ENCODE measurements at places on chromosomes 6 and 20. TPM values are rescaled to one million over a fixed set of nuclear protein-coding genes. Genes with fewer than 3 reads are reported as not detected.

- DNase-seq = no peak
These were observed 19.3 kb upstream of the SRC start for GRCh38 chr20:37326666-37327065.

DNA sequence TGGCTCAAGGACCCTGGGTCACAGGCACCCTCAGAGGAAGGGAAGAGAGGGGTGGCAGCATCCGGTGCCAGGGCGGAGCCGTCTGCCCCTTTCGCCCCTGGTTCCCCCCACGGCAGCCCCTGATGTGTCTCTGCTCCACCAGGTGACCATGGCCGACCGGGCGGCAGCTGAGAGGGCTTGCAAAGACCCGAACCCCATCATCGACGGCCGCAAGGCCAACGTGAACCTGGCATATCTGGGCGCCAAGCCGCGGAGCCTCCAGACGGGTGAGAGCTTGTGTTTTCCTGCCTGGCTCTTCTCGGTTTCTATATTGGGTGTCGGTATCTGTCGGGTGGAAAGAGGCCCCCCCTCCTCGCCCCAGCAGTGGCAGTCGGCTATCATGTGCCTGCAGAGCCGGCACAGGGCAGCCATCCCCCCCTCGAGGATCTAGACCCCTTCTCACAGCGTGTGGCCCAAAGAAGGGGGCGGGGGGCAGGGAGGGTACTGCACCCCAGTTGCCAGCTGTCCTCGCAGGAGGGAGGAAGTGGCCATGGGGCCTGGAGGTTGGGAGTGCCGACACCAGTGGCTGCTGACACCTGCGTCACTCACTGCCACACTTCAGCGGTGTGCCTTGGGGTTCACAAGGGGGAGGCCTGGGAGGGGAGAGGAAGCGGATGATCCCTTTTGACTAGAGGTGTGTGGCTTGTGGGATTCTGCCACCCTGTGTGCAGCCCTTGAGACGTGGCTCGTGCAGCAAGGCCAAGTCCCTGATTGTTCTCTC, 1.5 kb downstream of the RBM38 start:
- DNase-seq = peak; percentile 83

DNA sequence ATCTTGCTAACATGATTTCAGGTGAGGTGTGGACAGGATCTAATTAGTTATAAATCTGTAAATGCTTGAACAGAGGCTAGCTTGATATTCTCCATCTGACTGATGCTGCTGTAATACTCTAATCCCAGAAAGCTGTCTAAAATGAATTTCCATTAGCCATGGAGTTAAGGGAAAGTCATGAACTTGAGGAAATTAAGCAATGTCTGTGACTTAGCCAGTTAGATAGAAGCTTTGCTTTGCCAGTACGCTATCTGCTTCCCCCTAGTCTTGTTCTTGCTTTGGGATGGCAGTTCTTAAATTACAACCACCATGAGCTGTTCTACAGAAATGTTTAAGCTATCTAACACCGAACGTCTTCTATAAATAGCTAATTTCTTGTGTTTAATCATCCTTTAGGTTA, 195.7 kb downstream of the PRL start:
- DNase-seq = no peak

GRCh38 chr6:137923866-137924653, 57.0 kb downstream of the TNFAIP3 start:
- no peak for DNase-seq

DNA sequence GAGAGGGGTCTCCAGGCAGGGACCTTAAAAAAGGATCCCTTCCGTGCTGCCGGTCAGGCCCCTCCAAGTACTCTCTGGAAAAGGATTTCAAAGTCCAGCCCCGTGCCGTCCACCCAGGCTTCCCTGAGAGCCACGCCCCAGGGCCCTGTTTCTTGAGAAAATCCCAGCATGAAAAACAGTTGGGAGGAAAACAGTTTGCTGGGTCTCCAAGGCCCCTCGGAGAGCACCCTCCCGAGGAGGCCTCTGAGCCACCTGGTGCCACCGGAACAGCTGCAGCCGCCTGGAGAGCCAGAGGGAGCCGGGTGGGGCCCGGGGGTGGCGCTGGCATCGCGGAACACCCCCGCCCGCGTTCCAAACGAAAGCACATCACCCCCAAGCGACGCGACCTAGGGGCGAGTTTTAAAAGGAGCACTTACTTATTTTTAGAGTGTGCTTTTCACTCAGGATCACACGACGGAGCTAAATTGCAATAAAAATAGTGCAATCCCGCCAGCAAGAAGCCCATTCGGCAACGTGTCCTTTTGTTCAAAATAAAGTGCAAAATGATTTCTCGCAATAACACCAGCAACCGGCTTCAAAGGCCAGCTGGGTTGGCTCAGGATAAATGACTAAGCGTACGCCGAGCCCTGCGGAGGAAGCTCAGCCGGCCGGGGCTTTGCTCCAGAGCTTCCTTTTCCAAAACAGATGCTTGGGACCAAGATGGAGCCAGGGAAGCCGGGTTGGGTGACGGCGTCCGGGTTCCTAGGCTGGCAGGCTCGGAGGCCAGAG, 64.2 kb downstream of the YTHDF1 start:
- DNase-seq = peak; percentile 63

- no peak for DNase-seq
These were observed 88.8 kb downstream of the PCSK2 start for GRCh38 chr20:17315407-17316231.

DNA sequence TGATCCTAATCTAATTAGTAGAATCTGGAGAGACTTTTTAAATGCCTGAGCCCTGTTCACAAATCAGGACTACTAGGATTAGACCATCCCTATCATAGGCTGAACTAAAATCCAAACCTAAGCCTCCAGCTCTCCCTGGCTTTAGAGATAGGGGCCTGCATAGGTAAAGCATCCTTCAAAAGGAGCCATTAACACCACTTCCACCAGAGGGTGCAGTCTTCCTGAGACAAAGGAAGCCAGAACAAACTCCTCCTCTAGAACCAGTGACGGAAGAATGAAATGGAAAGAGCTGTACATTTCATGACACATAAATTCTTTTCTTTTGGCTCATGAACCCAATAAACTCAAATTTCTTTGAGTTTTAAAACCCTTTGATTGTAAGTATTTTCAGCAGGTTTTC, 291.2 kb upstream of the ADGRB3 start:
- no peak for DNase-seq

DNA sequence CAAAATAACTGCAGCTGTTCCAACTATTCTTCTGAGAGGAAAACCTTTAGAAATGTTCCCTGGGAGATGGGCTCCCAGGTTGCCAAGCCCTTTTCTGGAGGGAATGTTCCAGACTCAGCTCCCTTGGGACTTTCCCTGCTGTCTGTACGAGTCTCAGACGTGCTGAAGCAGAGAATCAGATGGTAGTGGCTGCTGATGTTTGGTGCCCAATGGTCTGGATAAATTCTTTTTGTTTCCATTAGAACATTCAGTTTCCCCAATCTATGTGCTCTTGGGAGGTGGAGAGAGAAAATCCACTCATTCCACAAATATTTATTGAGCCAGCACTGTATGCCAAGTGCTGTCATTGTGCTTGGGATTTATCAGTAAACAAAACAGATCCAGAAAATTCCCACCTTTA, 40.0 kb downstream of the SNHG17 start:
- DNase-seq = no peak

- DNase-seq = no peak
These were observed 3.7 kb downstream of the RRBP1 start for GRCh38 chr20:17678295-17678694.

GRCh38 chr6:151553416-151554165, 59.8 kb downstream of the CCDC170 start:
- DNase-seq = no peak

DNA sequence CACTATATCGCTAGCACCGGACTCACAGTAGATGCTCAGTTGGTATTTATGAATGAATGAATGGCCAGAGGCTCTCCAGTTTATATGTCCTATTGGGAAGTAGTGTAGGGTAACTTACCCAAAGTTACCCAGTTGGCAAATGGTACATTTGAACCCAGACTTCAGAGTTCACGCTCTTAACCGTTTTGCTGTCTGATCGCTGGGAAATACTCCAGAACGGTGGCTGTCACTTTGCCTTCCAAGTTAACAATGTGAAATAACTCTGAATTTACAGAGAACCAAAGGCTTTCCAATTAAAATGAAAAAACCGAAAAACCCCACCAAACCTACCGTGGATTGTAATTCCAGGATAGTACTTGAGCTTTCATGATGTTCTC, 1.6 kb downstream of the VAPB start:
- DNase-seq = no peak

- DNase-seq = no peak
These were observed 193.4 kb downstream of the WDR27 start for GRCh38 chr6:169508452-169508851.

DNA sequence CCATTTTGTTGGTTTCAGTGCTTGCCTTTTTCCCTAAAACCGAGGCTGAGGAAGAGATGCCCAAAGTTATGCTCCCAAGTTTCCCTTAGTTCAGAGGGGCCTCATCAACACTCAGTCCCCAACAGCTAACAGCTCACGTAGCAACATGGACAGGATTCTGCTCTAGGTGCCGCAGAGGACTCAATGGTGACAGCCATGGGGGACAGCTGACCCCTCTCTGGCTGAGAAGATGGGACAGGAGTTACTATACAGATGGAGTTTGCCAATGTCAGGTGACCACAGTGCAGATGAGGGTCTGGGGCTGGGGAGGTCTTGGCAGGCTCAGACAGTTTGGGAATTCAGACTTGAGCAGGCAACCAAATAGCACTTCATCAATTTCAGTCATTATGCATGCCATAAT, 67.3 kb downstream of the NPEPL1 start:
- DNase-seq = no peak

DNA sequence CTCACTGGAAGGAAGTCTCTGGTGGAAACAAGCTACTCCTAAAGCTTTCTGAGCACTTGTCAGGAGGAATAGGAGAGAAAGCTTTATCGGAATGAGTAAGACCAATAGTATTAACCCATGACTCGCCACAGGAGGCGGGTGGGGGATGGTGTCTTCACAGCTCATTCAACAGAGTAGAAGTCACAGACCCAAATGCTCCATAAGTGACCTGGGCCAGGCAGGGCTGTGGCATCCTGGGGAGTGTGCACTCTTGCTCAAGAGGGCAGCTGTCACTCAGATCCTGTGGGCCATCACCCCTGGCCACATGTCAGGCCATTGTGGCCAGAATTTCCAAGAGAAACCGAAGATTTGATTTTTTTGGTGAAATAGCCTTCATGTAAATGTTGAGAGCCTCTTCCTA, 116.0 kb downstream of the SYCP2 start:
- no peak for DNase-seq

- DNase-seq = no peak
These were observed 1.7 kb downstream of the SLC22A23 start for GRCh38 chr6:3455147-3455568.

DNA sequence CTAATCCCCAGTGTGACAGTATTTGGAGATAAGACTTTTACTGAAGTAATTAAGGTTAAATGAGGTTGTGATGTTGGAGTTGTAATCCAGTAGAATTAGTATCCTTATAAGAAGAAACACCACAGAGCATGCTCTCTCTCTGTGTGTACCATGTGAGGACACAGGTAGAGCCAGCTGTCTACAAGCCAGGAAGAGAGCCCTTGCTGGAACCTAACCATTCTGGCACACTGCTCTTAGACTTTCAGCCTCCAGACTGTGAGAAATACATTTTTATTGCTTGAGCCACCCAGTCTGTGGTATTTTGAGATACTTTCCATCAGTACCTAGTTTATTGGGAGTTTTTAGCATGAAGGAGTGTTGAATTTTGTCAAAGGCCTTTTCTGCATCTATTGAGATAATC, 110.2 kb downstream of the PHF3 start:
- DNase-seq = no peak

DNA sequence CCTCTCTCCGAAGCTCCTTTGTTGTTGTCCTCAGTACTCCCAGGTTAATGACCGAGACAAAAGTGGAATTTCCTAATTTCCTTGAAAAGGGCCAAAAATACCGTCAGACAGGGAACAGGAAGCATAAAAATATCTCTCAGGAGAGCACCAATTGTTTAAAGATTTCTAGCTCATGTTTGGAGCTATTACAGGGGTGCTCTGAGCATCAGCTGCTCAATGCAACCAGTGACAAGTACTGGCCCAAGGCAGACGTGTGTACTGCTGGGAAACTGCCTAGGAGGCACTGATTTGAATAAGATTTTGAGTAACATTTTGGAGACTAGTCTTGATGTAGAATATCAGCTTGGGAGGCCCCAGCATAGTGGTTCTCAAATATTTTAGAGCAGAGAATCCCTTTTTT, 17.3 kb downstream of the LAMA4 start:
- no peak for DNase-seq

GRCh38 chr20:47921408-47921807, 136.1 kb upstream of the SULF2 start:
- no peak for DNase-seq

DNA sequence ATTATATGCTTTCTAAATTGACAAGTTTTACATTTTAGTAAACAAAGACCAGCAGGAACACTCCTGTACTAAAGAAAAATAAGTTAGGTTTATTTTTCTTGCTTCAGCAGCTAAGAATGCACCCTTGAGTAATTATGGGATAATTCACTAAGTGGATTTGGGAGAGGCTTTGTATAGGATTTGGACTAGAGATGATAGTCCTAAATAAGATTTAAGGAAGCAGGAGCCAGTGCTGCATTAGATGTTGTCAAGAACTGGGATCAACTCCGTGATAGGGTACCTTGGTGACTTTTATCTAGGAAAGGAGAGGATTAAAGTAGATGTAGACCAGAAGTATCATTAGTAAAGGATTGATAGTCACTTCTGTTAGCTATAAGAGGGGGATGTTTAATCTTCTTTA, 4.1 kb upstream of the C6orf141 start:
- DNase-seq = no peak

DNA sequence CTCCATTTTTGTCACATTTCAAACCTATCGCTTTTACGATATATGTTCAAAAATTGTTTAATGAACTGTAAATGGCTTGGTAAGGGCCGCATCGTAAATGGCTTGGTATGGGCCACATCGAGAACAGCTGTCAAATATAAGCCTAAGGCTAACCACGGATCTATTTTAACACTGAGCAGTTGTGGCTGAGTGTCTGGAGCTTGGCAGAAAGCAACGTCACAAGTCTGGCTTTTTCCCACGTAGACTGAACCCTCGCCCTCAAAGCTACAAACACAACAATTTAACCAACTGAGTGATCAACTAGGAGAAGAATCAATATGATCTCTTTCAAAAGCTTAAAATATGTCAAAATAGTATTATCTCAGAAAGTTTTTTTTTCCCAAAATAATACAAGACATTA, 71.4 kb upstream of the PRSS16 start:
- no peak for DNase-seq

DNA sequence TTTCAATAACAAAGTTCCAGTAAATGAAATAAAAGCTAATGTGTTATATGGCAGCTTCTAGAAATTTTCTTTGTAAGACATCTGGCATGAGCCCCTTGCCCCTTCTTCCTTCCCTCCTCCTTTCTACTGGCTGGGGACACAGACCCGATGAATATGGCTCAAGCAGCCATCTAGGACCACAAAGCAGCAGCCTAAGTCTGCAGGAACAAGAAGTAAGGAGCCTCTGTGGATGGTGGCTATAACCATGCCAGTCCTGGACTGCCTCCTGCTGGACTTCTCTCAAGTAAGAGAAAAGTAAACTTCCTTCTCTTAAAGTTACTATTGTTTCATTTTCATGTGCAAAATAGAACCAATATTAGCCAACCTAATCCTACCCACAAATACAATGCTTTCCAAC, 114.9 kb upstream of the DST start:
- DNase-seq = no peak

- DNase-seq = no peak
These were observed 15.1 kb downstream of the TBC1D32 start for GRCh38 chr6:121319112-121319553.

The GJA10 gene
- total RNA-seq = not detected

The ASXL1 gene
- 23.1 TPM for total RNA-seq

The HLA-DOB gene
- not detected for total RNA-seq

The SFTA2 gene
- not detected for total RNA-seq

The KIAA0408 gene
- 3.2 TPM for total RNA-seq

Data from Right ventricle myocardium inferior (tissue), 1 donor.